Left renal cortex interstitium (tissue), 4 donors: ENCODE measurements at places on chromosomes 5 and 9. TPM values are rescaled to one million over a fixed set of nuclear protein-coding genes. Genes with fewer than 3 reads are reported as not detected.

DNA sequence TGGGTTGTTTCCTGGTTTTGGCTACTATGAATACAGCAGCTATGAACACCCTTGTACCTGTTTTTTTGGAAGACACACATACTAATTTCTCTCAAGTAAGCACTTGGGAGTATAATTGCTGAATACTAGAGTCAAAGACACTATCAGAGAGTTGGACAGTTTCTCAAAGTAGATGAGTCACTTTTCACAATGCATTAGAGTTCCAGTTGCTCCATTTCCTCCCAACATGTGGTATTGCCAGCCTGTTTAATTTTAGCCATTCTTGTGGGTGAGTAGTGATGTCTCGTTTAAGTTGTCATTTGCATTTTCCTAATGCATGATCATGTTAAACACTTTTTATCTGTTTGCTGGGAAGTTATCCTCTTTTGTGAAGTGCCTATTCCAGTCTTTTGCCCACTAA lies 81.6 kb upstream of the GDNF start:
- no peak for DNase-seq

DNA sequence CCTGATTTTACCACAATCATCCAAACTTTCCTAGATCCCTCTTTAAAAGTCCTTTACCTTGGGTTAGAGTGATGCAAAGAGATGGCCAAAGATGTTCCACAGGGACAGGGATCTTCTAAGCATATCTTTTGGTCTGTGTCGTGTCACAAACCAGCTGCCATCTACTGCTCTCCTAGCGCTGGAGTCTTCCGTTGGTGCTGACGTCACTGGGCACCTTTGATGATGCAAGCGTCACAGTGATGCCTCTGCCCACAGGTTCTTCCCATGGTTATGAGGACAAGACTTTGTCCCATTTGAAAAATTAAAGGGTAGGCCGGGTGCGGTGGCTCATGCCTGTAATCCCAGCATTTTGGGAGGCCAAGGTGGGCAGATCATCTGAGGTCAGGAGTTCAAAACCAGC lies 1.7 kb upstream of the GLT6D1 start:
- no peak for DNase-seq

DNA sequence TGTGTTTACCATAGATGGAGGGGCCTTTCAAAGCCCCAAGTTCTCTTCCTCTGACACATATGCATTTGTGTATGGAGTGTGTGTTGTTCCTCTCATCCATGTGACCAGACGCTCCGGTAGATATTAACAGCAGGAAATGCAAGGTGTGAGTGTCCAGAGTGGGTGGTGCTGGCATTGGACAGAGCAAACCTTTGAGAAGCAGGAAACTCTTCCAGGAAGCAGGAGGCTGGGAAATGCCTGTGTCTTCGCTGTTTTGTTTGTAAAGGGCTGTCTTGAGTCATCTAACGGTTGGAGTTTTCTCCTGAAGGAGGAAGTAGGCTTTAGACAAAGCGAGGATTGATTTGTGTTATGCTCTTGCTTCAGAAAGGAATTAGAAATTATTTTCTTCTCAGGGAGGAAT lies 370.9 kb downstream of the PLK2 start:
- no peak for DNase-seq

GRCh38 chr5:116546033-116546742 lies 28.4 kb downstream of the SEMA6A start:
- no peak for DNase-seq

DNA sequence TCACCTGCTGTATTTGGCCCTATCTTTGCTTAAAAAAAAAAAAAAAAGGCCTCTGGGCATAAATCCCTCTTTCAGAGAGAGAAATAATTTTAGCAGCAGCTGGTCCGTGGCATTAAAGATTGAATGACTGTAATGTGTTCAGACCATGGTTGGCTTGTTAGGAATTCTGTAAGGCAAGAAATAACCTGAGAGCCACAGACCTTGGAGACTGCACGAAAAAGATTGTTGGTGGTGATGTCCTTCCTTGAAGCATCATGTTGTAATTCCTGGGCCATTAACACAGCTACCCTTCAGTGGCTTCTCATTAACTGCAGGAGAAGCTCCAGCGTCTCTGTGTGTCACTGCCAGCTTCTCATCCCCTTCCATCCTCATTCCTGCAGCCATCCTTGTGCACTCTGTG lies 79.0 kb downstream of the SGCD start:
- no peak for DNase-seq

- no peak for DNase-seq
Measured at GRCh38 chr5:157063776-157064430, 5.0 kb upstream of the HAVCR1 start.

- DNase-seq = no peak
Measured at GRCh38 chr5:60700416-60700757, 421 bp upstream of the DEPDC1B start.

- no peak for DNase-seq
Measured at GRCh38 chr5:68189613-68190012, 25.9 kb upstream of the PIK3R1 start.

The PCAT7 gene
- 0.43 TPM for polyA plus RNA-seq

The ADAMTS2 gene
- 15.9 TPM for polyA plus RNA-seq

The F2RL1 gene
- 38.2 TPM for polyA plus RNA-seq

The KCNIP1 gene
- polyA plus RNA-seq = 12.1 TPM
